ENCODE measurements at places on chromosomes 6 and 20. TPM values are rescaled to one million over a fixed set of nuclear protein-coding genes. Genes with fewer than 3 reads are reported as not detected.

DNA sequence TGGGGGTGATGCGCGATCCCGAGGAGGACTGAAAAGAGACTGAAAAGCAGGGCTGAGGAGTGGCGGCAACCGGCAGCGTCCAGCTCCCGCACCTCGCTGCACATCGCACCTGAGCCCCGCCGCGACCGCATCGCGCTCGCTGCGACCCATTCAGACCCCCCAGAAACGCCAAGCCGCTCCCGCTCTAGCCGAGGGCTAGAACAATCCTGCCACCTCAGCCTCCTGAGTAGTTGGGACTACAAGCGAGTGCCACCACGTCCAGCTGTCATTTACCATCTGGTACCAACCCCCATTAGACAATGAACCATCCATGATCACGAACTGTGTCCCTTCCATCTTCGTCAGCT is 33.2 kb downstream of the HLA-A start:
- no peak for DNase-seq

The PPP1R16B gene
- 4.8 TPM for polyA plus RNA-seq

- DNase-seq, result no peak
Observed at GRCh38 chr20:23178806-23179205, 92.7 kb upstream of the CD93 start.

The AARS2 gene
- polyA plus RNA-seq, result 8.4 TPM

The PAX1 gene
- polyA plus RNA-seq, result 1.9 TPM

The ZNF831 gene
- polyA plus RNA-seq, result 0.20 TPM

DNA sequence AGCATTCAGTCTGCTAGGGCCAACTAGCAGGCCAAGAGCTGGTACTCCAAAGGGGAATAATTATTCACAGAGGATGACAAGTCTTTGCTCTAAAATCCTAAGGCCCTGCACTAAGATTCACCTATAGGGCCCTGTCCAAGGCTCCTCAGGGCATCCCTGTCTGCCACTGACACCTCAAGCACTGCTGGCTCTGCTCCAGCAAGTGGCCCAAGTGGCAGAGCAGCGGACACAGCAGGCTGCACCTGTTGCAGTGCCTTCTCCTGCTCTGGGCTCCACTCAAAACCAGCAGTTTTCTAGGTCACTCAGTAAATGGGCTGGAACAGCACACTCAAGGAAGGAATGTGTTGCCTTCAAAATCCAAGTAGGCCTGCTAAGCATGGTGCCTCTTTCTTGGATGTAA is 36.4 kb upstream of the SMOC2 start:
- no peak for DNase-seq

GRCh38 chr6:52925042-52925441 is 15.5 kb upstream of the GSTA3 start:
- DNase-seq, result no peak

The FAM209B gene
- 0.27 TPM for polyA plus RNA-seq

The ENPP5 gene
- polyA plus RNA-seq, result 4.2 TPM

GRCh38 chr6:14807130-14807529 is 438.7 kb upstream of the JARID2 start:
- DNase-seq, result no peak

- no peak for DNase-seq
Observed at GRCh38 chr20:18191306-18191705, 53.6 kb downstream of the KAT14 start.

- DNase-seq, result no peak
Observed at GRCh38 chr6:105618247-105618646, 215.4 kb upstream of the PREP start.

DNA sequence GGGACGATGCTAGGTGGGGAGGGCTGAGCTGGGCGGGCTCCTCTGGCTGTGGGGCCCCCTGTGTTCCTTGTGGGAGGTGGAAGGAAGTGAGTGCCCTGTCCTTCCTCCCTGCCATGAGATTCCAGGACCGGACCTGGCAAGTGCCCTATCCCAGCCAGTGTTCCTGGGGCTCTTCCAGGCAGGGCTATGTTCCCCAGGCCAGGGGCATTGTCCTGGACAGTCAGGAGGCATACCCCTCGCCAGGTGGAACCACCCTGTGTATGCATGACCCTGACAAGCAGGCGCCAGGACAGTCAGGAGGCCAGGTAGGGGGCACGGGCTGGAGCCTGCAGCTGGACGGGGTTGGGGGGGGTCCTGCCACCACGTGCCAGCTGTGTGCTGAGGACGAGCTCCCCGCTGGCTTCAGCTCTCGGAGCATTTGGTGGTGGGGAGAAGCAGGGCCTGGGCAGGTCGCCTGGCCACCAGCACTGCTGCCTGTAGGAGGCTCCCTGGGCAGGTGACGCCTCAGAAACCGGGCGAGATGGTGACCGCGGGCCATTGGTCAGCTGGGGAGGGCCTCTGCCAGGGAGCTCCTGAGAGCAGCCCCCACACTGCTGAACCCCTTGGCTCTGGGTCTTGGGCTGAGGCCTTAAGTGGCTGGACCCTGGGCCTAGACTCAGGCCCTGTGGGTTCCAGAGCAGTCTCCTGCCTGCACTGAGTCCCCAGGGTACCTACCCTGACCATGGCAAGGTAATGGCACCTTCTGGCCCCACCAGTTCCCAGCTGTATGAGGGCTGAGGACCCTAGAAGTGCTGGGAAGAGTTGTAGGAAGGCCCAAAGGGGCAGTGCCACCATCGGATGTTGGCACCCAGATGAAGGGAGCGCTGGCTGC is 694 bp downstream of the SLC17A9 start:
- DNase-seq, result no peak

The IP6K3 gene
- 33.1 TPM for polyA plus RNA-seq

DNA sequence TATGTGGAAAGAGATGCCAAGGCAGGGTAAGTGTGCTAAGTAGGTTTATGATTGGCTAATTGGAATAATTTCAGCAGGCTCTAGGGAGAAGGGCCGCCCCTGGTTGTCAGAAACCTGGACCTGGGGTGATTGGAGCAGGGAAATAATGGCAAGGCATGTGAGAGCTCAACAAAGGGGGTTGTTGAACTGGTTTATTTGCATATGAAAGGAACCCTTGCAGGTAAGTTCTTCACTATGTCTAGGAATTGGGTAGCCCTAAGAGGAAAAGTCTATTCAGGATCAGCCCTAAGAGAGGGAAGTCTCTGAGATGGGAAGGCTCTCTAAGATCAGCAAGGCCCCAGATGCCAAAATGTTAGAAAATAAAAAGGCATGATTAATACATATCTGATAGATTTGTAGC is 175.4 kb upstream of the PRND start:
- DNase-seq, result no peak

The PNPLA1 gene
- 0.06 TPM for polyA plus RNA-seq

DNA sequence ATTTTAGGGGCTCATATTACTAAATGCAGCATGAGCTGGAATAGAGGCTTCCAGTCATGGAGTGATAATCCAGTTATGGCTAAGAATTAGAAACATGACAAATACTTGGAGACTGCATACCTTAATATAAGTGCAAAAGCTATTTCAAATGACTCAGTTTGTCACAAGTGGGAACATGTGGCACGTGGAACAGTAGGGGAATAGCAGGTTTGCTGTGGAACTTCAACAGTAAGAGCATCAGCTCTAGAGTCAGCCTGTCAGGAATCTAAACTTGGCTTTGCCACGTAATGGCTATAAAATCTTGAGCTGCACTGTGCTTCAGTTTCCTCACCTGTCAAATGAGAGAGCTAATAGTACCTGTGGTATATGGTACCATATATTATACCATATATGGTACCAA is 62.1 kb downstream of the HTR1B start:
- no peak for DNase-seq

GRCh38 chr6:29490055-29490454 is 2.3 kb upstream of the MAS1L start:
- no peak for DNase-seq

- no peak for DNase-seq
Observed at GRCh38 chr6:10415617-10416480, 975 bp upstream of the TFAP2A start.

DNA sequence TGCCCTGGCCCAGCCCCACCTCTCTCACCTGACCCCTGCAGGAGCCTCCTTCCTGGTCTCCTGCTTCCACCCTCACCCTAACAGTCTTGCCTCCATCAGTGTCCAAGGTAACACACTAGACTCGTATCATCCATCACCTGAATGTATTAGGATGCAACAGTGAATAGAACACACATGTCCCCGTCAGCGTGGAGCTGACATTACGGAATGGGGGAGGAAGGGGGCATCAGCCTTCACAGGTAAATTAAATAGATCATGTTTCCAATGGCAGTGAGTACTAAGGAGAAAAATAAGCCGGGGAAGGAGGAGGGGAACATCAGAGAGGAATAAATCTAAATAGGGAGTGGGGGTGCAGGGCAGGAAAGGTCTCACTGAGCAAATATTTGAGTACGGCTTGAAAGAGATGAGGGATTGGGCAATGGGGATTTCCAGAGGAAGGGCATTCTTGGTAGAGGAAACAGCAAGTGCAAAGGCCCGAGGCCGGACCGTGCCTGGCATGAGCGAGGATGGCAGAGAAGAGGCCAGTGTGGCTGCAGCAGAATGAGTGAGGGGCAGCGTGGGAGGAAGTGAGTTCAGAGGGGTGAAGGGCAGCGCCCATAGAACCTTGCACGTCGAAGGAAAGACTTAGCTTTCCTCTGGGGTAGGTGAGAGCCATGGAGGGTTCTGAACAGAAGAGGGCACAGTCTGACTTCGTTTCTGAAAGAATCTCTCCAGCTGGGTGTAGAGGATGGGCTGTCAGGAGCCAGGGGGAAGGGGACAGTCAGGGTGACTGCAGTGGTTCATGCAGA is 110.1 kb upstream of the PTPN1 start:
- DNase-seq, result no peak

The SLC32A1 gene
- polyA plus RNA-seq, result not detected

Data from forelimb muscle (tissue), 1 donor.